ENCODE measurements at places on chromosomes 1 and 21.

DNA sequence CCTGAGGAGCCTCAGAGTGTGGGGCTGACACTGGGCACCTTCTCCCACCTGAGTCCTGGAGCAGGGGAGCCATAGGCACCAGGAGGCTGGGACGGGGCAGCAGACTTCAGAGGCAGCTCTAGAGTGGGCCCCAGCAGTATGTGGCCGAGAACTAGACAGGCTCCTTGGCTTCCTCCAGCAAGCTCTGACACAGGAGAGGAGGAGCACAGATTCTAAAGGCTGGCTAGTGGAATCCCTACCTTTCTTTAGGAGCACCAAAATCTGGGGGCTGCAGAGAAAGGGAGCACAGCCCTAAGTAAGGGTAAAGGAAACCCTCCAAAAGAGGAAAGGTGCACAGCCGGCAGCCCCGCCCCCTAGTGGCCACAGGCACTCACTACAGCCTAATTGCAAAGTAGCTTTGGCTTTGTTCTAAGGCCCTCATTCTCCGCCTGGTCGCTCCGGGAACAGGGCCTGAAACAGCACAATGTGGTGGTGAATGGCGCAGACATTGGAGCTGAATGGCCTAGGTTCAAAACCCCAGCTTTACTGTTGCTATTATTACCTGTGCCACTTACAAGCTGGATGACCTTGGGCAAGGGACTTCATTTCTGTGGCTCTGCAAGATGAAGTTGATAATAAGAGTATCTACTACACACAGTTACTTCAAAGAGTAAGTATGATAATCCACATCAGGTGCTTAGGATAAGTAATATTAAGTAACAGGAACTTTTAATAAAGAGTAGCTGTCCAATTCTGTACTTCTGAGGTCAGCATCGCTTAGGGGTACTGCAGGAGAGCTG, 8.8 kb upstream of the GUCA2A start:
- peak; percentile 65 for DNase-seq

- DNase-seq: no peak
Measured at GRCh38 chr1:187961895-187962294, 1133.1 kb downstream of the PLA2G4A start.

- DNase-seq: no peak
Measured at GRCh38 chr1:28718166-28718565, 18.6 kb upstream of the YTHDF2 start.

DNA sequence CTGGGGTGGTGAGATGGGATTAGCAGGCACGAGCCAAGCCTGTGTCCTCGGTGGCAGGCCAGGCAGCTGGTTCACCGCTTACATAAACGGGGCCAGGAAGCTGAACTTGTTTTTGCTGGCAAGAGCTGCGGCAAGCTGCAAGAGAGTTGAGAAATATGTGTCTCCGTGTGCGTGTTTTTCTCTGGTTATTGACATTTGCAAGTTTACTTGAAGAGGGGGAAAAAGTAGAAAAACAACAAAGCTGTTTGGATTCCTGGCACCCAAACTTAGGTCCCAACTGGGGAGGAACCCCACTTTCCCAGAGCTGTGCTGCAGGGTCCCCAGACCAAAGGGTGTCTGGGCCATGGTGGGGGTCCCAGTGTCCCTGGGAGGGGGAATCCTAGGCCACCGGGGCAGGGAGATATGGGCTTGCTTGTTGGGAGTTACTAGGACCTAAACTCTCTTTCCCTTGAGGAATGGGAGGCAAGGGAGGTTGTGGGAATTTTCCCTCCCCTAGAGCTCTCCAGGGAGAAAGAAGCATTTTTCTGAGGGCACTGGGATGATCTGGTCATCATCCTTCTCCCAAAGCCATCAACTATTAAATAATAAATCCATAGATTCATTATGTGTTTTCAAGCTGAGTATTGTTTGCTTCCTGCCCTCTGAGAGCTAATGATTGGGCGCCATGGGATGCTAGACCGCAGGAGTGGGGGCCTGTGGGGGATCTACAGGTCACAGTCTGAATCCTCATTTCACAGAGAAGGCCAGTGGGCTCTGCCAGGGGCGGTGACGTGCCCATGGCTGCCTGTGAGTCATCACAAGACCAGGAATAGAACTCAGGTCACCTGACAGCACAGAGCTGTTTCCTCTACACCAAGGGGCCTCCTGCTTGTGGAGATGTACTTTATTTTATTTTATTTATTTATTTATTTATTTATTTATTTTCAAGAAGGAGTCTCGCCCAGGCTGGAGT, 14.8 kb downstream of the IL6R start:
- DNase-seq: no peak

- DNase-seq: no peak
Measured at GRCh38 chr21:34861258-34861657, 187.8 kb downstream of the RUNX1 start.

GRCh38 chr1:181817091-181817490, 244.4 kb downstream of the ZNF648 start:
- no peak for DNase-seq

- no peak for DNase-seq
Measured at GRCh38 chr1:234139966-234140365, 233.3 kb upstream of the COA6 start.

DNA sequence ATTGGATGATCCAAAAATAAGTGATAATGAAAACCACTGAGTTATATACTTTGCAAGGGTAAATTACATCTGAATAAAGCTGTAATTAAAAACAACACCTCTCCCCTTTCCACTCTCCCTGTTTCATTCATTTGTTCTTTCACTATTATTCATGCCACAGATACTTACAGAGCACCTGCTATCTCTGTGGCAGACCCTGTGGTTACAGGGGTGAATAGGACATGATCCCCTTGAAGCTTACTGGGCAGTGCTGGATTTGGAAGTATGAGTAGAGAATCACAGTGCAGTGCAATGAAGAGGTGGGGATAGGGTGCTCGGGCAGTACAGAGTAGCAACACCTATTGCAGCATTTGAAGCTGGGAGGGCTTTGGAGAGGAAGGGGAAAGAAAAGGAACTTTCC, 21.7 kb downstream of the ARV1 start:
- DNase-seq: no peak
